ENCODE measurements at places on chromosomes 7 and 10. TPM values are rescaled to one million over a fixed set of nuclear protein-coding genes. Genes with fewer than 3 reads are reported as not detected.

The RPA3 gene
- 101 TPM for total RNA-seq

DNA sequence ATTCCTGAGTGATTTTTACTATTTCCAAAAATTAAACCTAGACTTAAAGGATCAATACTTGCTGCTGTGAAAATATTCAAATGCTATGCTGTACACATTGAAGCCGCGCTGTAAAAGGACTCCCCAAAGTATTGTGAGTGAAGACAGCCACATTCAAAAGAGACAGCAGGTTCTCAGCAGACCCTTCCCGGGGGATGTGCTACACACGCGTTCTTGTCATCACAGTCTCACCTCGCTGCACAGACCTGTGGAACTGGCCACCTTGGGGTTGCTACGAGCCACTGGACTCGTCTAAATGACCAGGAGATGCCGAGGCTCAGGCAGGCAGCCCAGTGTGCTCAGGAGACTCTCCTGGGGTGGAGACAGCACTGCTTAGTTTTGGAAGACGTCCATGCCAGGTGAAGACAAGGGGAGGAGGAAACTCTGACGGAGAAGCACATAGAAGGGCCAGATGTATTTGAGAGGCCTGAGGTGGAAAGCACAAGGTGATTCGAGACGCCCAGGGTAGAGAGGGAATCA lies 367.7 kb upstream of the SHH start:
- no peaks in the 10 kb centered on the region for H3K4me1 ChIP-seq
- no peak overlapping the region for H3K27ac ChIP-seq
- no peak overlapping the region for H3K4me3 ChIP-seq

DNA sequence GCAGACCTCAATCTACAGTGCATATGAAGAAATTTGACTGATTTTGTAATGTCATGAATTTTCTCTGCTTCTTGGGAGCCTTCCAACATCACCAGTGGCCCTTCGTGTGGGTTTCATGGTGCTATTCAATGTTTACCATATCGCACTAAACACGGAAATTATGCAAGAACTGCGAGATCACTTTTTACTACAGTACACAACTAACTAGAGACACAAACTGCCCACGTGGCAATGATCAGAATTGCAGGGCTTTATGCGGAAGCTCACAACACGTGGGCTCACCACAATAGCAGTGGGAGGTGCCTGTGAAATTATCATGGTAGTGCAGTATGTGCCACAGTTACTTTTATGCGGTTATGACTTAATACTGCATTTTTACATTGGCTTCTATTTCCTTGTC lies 449.7 kb upstream of the KLF6 start:
- H3K27ac ChIP-seq, result no peak overlapping the region
- H3K4me3 ChIP-seq, result no peak overlapping the region
- no peak for DNase-seq
- no peaks in the 10 kb centered on the region for H3K4me1 ChIP-seq
- no peaks in the 10 kb centered on the region for H3K36me3 ChIP-seq

The ST8SIA6 gene
- not detected for total RNA-seq

The LEP gene
- not detected for total RNA-seq
